Thyroid gland (tissue), 4 donors: ENCODE measurements at places on chromosomes 13 and 19. TPM values are rescaled to one million over a fixed set of nuclear protein-coding genes. Genes with fewer than 3 reads are reported as not detected.

DNA sequence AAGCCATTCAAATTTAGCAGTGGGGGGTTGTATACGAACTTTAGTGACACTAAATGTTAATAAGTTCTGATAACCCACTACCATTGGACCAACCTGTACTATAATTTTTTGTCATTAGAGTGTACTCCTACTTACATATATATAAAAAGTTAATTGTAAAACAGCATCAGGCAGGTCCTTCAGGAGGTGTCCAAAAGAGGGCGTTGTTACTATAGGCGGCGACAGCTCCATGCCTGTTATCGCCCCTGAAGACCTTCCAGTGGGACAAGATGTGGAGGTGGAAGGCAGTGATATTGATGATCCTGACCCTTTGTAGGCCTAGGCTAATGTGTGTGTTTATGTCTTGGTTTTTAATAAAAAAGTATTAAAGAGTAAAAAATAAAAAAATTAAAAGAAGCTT is 27.5 kb downstream of the SPRYD7 start:
- no peaks in the 10 kb centered on the region for H3K4me1 ChIP-seq
- no peaks in the 10 kb centered on the region for H3K27me3 ChIP-seq
- H3K27ac ChIP-seq: no peak overlapping the region
- no peak overlapping the region for H3K4me3 ChIP-seq
- no peak for DNase-seq
- H3K36me3 ChIP-seq: no peaks in the 10 kb centered on the region

GRCh38 chr13:30338331-30338851 is 31.0 kb upstream of the KATNAL1 start:
- H3K27me3 ChIP-seq: no peaks in the 10 kb centered on the region
- H3K27ac ChIP-seq: no peak overlapping the region
- H3K4me1 ChIP-seq: peaks cover 28% of the 10 kb centered on the region
- no peak for DNase-seq
- H3K36me3 ChIP-seq: no peaks in the 10 kb centered on the region
- no peak overlapping the region for H3K4me3 ChIP-seq

DNA sequence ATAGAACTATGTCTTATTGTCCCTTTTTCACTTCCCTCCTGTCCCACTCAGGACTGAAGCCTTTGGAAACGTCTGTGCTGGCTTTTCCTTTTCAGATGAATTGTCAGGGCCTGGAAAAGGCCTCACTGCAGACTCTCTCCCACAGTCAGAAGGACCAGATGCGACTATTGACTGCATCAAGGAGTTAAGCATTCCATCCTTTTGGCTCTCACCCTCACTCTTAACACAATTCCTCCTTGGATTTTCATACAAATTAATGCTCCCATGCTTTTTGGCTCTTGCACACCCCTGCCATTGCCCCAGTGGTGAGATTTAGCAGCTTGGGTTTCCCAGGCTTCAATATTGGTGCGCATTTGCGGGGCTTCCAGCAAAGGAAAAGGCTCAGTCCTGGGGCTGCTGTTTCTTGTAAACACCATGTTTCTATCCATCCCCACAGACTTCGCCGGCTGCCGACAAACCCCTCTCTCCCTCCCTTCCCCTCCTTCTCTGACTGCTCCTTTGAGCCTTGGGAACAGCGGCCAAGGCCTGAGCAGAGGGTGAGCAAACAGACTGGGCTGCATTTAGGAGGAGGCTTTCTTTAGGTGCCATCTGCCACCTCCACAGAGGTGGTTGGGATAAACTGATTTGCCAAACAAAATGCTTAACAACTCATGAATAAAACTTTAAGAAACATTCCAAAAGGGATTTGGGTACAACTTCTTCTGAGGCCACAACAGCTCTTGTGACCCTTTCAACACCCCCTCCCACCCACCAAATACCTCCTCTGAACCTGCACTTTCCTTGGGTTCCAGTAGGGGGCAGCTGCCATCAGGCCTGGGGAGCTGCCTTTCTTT is 48.6 kb upstream of the PCDH8 start:
- no peak for DNase-seq
- peaks cover 30% of the 10 kb centered on the region for H3K4me1 ChIP-seq
- no peak overlapping the region for H3K4me3 ChIP-seq
- no peaks in the 10 kb centered on the region for H3K36me3 ChIP-seq
- no peak overlapping the region for H3K27ac ChIP-seq

DNA sequence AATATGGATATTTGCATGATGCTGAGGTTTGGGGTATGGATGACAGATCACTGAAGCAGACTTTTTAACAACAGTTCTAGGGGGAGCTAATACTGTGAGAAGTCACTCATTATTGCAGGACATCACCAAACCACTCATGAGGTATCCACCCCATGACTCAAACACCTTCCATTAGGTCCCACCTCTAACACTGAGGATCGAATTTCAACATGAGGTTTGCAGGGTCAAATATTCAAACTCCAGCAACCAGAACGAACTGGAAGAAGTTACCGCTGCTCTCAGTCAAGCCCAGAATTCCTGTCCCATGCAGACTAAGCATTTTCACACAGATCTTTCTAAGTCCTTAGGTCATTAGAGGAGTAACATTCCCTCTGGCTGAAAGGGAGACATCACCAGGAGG is 758.9 kb downstream of the UQCRFS1 start:
- H3K27ac ChIP-seq: no peak overlapping the region
- H3K4me3 ChIP-seq: no peak overlapping the region
- no peaks in the 10 kb centered on the region for H3K27me3 ChIP-seq
- H3K36me3 ChIP-seq: no peaks in the 10 kb centered on the region
- no peaks in the 10 kb centered on the region for H3K4me1 ChIP-seq

- H3K27ac ChIP-seq: peak within 1 kb of the TSS; percentile 94
- H3K36me3 ChIP-seq: no peaks in the 10 kb centered on the region
- peaks cover 27% of the 10 kb centered on the region for H3K4me1 ChIP-seq
- H3K27me3 ChIP-seq: no peaks in the 10 kb centered on the region
Measured at GRCh38 chr13:27171244-27171826, at the start of gene USP12. Gene USP12, minus strand, starts transcription at chr13:27171811. Its CDS starts 172 bp downstream, at chr13:27171639.

DNA sequence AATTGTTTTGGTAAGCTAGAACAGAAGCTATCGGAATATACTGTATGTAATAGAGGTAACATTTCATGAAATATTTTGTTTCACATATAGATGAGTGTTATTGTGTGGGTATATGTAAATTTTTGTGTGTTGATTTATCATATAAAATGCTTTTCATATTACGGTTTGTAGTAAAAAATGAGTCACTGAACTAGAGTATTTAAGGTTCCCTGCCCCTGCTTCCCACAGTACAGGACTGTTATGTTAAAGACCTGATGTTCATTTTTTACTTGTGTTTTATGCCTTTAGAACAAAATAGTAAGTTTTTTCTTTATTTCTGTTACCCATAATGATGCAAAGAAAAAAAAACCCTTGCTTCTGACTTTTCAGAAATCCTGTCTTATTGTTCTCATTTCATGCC is 243.4 kb downstream of the ENOX1 start:
- H3K36me3 ChIP-seq: no peaks in the 10 kb centered on the region
- peaks cover 11% of the 10 kb centered on the region for H3K4me1 ChIP-seq
- H3K27ac ChIP-seq: no peak overlapping the region
- H3K4me3 ChIP-seq: no peak overlapping the region

- H3K4me1 ChIP-seq: no peaks in the 10 kb centered on the region
- H3K27ac ChIP-seq: no peak overlapping the region
- no peak overlapping the region for H3K4me3 ChIP-seq
- no peaks in the 10 kb centered on the region for H3K36me3 ChIP-seq
- no peak for DNase-seq
Measured at GRCh38 chr13:23506071-23506806, 64.0 kb upstream of the TNFRSF19 start.

DNA sequence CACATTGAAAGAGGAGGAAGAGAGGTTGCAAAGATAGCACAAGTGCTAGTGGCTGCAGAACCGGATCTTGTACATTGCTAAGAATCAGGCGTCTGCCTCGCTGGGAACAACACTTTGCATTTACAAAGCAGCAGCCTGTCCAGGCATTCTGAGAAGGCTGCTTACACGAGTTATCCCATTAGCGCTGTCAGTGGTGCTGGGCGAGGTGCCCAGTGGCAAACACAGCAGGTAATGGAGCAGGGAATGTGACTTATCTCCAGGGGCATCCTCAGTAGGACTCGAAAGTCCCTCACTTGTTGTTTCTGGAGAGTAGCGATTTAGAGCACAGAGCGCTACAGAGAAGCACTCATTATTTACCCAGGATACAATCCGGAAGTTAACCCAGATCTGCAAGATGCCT is 209.6 kb downstream of the OLFM4 start:
- peak; percentile 4 for DNase-seq
- H3K36me3 ChIP-seq: no peaks in the 10 kb centered on the region
- H3K4me1 ChIP-seq: no peaks in the 10 kb centered on the region
- H3K4me3 ChIP-seq: no peak overlapping the region
- no peak overlapping the region for H3K27ac ChIP-seq
- H3K27me3 ChIP-seq: no peaks in the 10 kb centered on the region

DNA sequence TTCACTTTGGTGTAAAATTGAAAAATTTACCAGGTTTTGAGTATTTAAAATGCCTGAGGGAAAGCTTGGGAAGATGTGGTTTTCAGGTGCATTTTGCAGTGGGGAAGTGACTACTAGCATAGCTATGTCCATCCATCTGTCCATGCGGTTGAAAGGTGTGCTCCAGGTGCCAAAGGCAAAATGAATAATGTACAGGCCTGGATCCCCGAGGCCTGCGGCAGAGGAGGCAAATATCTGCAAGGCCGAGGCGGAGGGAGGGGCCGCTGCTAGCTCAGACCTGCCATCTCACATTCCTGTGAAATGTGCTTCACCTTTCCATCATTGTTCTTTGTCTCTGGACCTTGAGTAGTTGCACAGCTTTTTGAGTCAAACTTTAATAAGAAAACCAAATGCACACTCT is 65.5 kb downstream of the ERCC5 start:
- no peak for DNase-seq
- no peak overlapping the region for H3K4me3 ChIP-seq
- H3K27me3 ChIP-seq: no peaks in the 10 kb centered on the region
- H3K4me1 ChIP-seq: peaks cover 2% of the 10 kb centered on the region
- no peak overlapping the region for H3K27ac ChIP-seq

DNA sequence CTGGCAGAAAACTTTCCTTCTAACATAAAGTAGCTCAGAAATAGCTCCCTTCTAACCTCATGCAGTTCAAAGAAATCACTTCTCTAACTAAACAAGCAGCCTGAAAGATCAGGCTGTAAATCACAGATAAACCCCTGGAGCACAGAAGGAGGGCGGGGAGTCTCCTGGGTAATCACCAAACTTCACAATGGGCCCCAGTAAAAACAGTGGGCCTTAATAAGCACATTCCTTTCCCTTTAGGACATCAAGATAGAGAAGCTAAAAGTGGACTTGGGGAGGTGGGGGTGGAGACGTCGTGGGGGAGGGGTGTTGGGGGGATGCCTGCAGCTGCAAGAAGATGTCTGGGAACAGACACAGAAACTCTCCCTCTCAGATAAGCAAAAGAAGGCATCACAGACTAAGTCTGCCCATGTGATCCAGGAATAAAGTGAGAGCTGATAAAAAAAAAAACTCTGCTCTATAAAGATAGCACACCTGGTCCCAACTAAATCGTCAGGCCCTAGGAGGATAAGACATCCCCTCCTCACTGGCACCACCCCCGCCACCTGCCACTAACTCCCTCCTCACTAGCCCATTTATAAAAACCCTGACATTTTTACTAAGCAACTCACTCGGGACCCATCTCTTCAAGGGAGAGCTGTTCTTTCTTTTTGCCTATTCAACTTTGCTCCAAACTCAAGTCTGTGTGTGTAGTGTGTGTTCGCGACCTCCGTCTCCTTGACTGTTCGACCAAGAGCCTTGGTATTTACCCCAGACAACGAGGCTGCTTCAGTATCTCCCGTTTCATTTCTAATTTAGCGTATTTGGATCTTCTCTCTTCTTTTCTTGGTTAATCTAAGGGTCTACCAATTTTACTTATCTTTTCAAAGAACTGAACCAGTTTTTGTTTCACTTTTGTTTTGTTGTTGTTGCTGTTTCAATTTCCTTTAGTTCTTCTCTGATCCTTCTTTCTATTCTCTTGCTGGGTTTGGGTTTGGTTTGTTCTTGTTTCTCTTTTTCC is 31.7 kb downstream of the DNAJC15 start:
- peaks cover 29% of the 10 kb centered on the region for H3K4me1 ChIP-seq
- peak overlapping the region; percentile 25 for H3K4me3 ChIP-seq
- H3K27ac ChIP-seq: peak overlapping the region; percentile 89
- no peaks in the 10 kb centered on the region for H3K27me3 ChIP-seq

- no peaks in the 10 kb centered on the region for H3K36me3 ChIP-seq
Measured at GRCh38 chr13:100063906-100064305, 25.0 kb upstream of the PCCA start.

DNA sequence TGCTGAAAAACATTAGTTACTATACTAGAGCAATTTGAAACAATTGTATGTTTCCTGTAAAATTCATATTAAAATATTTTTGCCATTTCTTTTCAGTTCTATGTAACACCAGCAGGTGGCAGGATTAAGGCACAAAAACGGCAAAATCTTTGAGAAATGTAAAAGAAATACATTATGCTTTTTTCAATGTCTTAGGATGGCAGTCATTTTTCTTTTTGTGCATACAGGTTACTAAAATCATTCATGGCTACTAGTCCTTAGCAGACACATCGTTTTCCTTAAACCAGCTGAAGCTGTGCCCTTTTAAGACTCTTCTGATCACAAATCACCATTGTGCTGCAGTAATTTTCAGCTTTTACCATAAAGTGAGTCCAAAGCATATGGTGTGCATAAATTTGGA is 800.7 kb upstream of the SLITRK5 start:
- no peak overlapping the region for H3K27ac ChIP-seq
- H3K27me3 ChIP-seq: no peaks in the 10 kb centered on the region
- no peaks in the 10 kb centered on the region for H3K4me1 ChIP-seq
- no peak for DNase-seq
- H3K4me3 ChIP-seq: no peak overlapping the region

Gene ZNF266
- total RNA-seq: 35.6 TPM

Gene GIPC3
- 2.2 TPM for total RNA-seq

Gene ZNF578
- total RNA-seq: 2.7 TPM
